GM23248 (cell line): ENCODE measurements at places on chromosomes 2 and 18.

DNA sequence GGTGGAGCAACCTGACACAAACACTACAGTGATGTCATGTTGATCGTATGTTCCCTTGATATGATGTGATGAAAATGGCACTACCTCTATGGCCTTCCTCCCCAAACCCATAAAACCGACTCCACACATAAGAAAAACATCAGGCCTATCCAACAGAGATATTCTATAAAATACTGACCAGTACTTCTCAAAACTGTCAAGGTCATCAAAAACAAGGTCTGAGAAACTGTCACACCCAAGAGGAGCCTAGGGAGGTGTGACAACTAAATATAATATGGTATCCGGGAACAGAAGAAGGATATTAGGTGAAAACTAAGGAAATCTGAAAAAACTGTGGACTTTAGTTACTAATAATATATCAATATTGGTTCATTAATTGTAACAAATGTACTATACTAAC, 85.9 kb upstream of the FZD5 start:
- no peak for DNase-seq

GRCh38 chr2:42949125-42949524, 156.7 kb upstream of the HAAO start:
- no peak for DNase-seq

DNA sequence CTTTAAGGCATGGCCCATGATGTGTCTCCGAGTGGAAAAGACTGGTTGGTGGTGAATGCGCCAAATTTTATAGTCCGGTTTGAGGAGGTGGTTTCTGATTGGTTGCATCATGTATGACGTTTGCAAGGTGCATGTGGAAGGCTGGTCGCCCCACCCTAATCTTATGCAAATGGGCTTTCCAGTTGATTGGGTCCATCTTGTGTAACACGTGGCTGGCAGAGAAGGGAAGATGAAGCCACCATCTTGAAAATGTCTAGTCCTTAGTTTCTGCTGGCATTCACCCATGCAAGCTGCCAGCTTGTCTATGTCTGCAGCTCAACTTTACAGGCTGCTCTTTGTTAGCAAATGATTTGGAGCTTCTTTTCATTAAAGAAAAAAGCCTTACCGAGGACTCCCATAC, 132.2 kb downstream of the PIK3C3 start:
- no peak for DNase-seq

- no peak for DNase-seq
Measured at GRCh38 chr2:224952936-224953657, 89.2 kb downstream of the DOCK10 start.

- no peak for DNase-seq
Measured at GRCh38 chr2:8527031-8527430, 154.8 kb upstream of the ID2 start.

- no peak for DNase-seq
Measured at GRCh38 chr18:69954719-69955480, 7.2 kb upstream of the CD226 start.
